Heart right ventricle (tissue), 16 donors: ENCODE measurements at places on chromosomes 11 and 22.

- DNase-seq = peak; percentile 6
These were observed 35.2 kb downstream of the TRMU start for GRCh38 chr22:46370584-46371291.

- peak; percentile 67 for DNase-seq
These were observed 6.7 kb upstream of the AP1B1 start for GRCh38 chr22:29394931-29395581.

- DNase-seq = no peak
These were observed 16.0 kb upstream of the TMPRSS4 start for GRCh38 chr11:118060869-118061268.

DNA sequence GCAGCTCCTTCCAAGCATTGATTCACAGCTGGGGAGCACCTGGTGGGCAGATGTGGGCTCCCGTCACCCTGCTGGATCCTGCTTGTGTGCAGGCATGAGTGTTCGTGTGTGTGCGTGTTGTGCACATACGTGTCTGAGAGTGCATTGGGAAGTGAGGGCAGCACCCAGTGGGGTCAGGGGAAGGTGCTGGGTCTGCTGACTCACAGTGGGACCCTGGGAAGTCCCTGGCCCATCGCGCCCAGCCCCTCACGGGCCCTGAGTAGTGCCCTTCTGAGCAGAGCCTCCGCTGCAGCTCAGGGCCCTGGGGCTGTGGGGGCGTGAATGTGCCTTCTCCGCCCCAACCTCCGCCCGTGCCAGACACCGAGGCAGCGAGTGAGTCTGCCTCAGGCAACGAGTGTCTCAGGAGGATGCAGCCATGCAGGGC is 36.8 kb downstream of the WNT11 start:
- DNase-seq = no peak

GRCh38 chr11:62430425-62430824 is 11.6 kb downstream of the SCGB1A1 start:
- DNase-seq = no peak

DNA sequence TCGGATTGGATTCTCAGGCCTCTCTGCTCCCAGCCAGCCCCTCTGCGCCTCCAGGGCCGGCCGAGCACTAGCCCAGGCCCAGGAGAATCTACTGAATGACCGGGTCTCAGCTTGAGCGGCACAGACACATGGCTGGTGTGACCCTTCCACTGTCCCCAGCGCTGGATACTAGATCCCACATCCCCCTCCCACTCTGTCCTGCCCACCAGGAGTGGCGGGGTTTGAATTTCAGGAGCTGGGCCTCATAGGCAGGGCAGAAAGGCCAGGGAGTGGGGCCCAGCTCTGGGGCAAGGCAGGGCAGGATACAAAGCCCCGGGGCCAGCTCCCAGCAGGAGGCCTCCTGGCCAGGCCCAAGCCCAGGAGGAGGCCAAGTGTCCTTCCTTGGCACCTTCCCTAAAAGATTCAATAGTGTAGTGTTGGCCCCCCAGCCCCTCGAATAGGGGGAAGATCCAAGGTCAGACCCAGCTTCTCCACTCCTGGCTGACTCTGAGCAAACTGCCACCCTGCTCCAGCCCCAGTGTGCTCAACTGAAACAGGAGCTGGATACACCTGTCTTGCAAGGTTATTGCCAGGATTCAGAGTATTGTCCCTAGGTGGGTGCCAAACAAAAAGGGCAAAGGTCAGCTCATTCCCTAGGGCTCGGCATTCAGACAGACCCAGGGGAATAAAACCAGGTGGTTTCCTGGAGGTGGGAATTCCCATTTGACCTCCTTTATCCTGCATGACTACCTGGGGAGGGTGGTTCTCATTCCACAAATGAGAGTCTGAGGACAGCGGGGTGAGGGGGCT is 22.5 kb upstream of the TCF20 start:
- no peak for DNase-seq

GRCh38 chr11:11608783-11609232 is 13.0 kb downstream of the GALNT18 start:
- DNase-seq = no peak

GRCh38 chr22:19448076-19448607 is 631 bp upstream of the C22orf39 start:
- DNase-seq = peak; percentile 27
